ENCODE measurements at places on chromosomes 6 and 20. TPM values are rescaled to one million over a fixed set of nuclear protein-coding genes. Genes with fewer than 3 reads are reported as not detected.

Gene SEMG1
- total RNA-seq: not detected

GRCh38 chr6:13931797-13932402 lies 7.1 kb downstream of the RNF182 start:
- DNase-seq: no peak

GRCh38 chr6:74054190-74054589 lies 358.2 kb downstream of the CD109 start:
- H3K27ac ChIP-seq: no peak overlapping the region
- DNase-seq: no peak
- no peak overlapping the region for H3K4me3 ChIP-seq

- DNase-seq: no peak
- no peaks in the 10 kb centered on the region for H3K36me3 ChIP-seq
- no peaks in the 10 kb centered on the region for H3K4me1 ChIP-seq
- no peak overlapping the region for H3K4me3 ChIP-seq
- no peaks in the 10 kb centered on the region for H3K27me3 ChIP-seq
These were observed 413.2 kb downstream of the CDH26 start for GRCh38 chr20:60371384-60371783.

DNA sequence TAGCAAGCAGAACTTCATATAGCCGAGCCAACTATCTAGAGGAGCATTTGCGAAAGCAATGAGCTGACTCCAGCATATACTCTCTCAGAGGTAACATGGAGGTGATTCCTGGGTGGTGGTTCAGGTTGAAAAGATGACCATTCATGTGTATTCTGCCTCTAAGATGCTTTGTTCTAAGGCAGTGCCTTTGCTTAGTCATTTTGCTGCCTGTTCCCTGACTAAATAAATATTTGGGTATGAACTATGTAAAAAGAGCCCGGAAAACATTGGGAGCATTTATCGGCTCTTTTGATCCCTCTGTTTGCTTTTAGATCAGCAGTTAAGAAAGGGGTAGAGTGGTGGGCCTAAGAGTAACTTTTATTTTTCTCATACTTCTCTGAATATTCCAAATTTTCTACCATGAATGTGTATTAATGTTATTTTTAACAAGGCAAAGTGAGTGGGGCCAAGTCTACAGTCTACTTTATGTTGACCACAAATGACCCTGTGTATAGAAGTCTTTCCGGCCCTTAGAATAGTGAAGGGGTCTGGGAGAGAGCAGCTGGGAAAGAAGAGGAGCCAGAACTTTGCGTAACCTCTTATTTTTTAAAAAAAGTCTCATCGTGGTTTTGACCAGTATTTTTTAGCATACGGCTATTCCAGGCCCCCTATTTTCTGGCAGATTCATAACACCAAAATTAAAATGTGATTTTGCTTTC lies 206.5 kb upstream of the EYA4 start:
- H3K27ac ChIP-seq: no peak overlapping the region
- no peaks in the 10 kb centered on the region for H3K27me3 ChIP-seq
- H3K4me3 ChIP-seq: no peak overlapping the region
- no peaks in the 10 kb centered on the region for H3K36me3 ChIP-seq
- DNase-seq: no peak

Gene SLC17A1
- total RNA-seq: 25.8 TPM

- peak overlapping the region; percentile 90 for H3K27ac ChIP-seq
- no peak for DNase-seq
- peaks cover 40% of the 10 kb centered on the region for H3K4me1 ChIP-seq
- H3K4me3 ChIP-seq: no peak overlapping the region
- H3K27me3 ChIP-seq: no peaks in the 10 kb centered on the region
These were observed 149.3 kb upstream of the AFDN start for GRCh38 chr6:167677422-167677789.

Gene CRISP2
- not detected for total RNA-seq

GRCh38 chr6:166877906-166878305 lies 78.4 kb downstream of the RNASET2 start:
- H3K36me3 ChIP-seq: no peaks in the 10 kb centered on the region
- H3K4me1 ChIP-seq: no peaks in the 10 kb centered on the region
- H3K27ac ChIP-seq: no peak overlapping the region
- peaks cover 4% of the 10 kb centered on the region for H3K27me3 ChIP-seq
- H3K4me3 ChIP-seq: no peak overlapping the region
- no peak for DNase-seq

- H3K27me3 ChIP-seq: no peaks in the 10 kb centered on the region
- H3K36me3 ChIP-seq: no peaks in the 10 kb centered on the region
- no peak for DNase-seq
- no peak overlapping the region for H3K4me3 ChIP-seq
These were observed 183.0 kb upstream of the QKI start for GRCh38 chr6:163231356-163232014.

- no peak overlapping the region for H3K27ac ChIP-seq
- no peaks in the 10 kb centered on the region for H3K4me1 ChIP-seq
- no peak overlapping the region for H3K4me3 ChIP-seq
- DNase-seq: no peak
- no peaks in the 10 kb centered on the region for H3K36me3 ChIP-seq
- H3K27me3 ChIP-seq: no peaks in the 10 kb centered on the region
These were observed 5.3 kb downstream of the RIPOR2 start for GRCh38 chr6:24930431-24930871.

- H3K27me3 ChIP-seq: no peaks in the 10 kb centered on the region
- peak overlapping the region; percentile 56 for H3K4me3 ChIP-seq
- peaks cover 13% of the 10 kb centered on the region for H3K4me1 ChIP-seq
These were observed 66.0 kb downstream of the ZBTB2 start for GRCh38 chr6:151325075-151326050.

Gene MEI4
- total RNA-seq: 0.84 TPM

Gene HLA-DQA1
- 19.9 TPM for total RNA-seq

- H3K4me1 ChIP-seq: no peaks in the 10 kb centered on the region
- no peaks in the 10 kb centered on the region for H3K27me3 ChIP-seq
- H3K4me3 ChIP-seq: no peak overlapping the region
These were observed 100.0 kb upstream of the MAN1A1 start for GRCh38 chr6:119449331-119450156.

GRCh38 chr20:59207235-59207634 lies 43.6 kb downstream of the ZNF831 start:
- no peak overlapping the region for H3K27ac ChIP-seq
- no peak overlapping the region for H3K4me3 ChIP-seq
- H3K36me3 ChIP-seq: no peaks in the 10 kb centered on the region
- no peaks in the 10 kb centered on the region for H3K4me1 ChIP-seq

Gene ASIP
- total RNA-seq: not detected

GRCh38 chr6:151240036-151240685 lies 394 bp downstream of the AKAP12 start:
- no peak overlapping the region for H3K4me3 ChIP-seq
- no peaks in the 10 kb centered on the region for H3K27me3 ChIP-seq
- H3K4me1 ChIP-seq: peaks cover 10% of the 10 kb centered on the region
- peak overlapping the region; percentile 21 for H3K27ac ChIP-seq

- DNase-seq: no peak
- H3K27me3 ChIP-seq: no peaks in the 10 kb centered on the region
- no peak overlapping the region for H3K27ac ChIP-seq
- peaks cover 3% of the 10 kb centered on the region for H3K4me1 ChIP-seq
- H3K36me3 ChIP-seq: no peaks in the 10 kb centered on the region
These were observed 30.5 kb upstream of the MDFI start for GRCh38 chr6:41607736-41608135.

Gene SLC32A1
- not detected for total RNA-seq

DNA sequence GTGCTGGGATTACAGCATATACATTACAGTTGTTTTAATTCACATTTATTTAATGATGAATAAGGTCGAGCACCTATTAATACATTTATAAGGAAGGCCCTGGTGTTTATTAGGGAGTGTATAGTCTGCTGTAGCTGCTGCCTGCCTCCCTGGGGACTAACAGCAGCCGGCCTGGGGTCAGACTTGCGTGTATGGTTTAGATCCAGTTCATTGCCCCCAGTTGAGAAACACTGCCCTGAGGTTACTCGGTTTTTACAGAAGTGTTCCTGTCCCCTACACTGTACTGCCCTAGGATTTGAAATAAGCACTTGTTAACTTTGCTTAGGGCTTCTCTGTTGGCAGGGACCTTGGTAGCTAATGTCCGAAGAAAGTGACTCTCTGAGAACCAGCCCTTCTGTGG lies 4.0 kb downstream of the TTPAL start:
- DNase-seq: no peak
- peaks cover 50% of the 10 kb centered on the region for H3K4me1 ChIP-seq
- H3K4me3 ChIP-seq: peak overlapping the region; percentile 35
- peaks cover 8% of the 10 kb centered on the region for H3K36me3 ChIP-seq

GRCh38 chr20:31709939-31710338 lies 12.7 kb downstream of the BCL2L1 start:
- H3K36me3 ChIP-seq: peaks cover 2% of the 10 kb centered on the region
- H3K27ac ChIP-seq: no peak overlapping the region
- H3K4me1 ChIP-seq: peaks cover 77% of the 10 kb centered on the region
- no peak for DNase-seq

- no peak for DNase-seq
- no peaks in the 10 kb centered on the region for H3K27me3 ChIP-seq
- H3K27ac ChIP-seq: no peak overlapping the region
- H3K36me3 ChIP-seq: no peaks in the 10 kb centered on the region
- no peak overlapping the region for H3K4me3 ChIP-seq
- peaks cover 3% of the 10 kb centered on the region for H3K4me1 ChIP-seq
These were observed 508.7 kb upstream of the CITED2 start for GRCh38 chr6:139882977-139883728.

DNA sequence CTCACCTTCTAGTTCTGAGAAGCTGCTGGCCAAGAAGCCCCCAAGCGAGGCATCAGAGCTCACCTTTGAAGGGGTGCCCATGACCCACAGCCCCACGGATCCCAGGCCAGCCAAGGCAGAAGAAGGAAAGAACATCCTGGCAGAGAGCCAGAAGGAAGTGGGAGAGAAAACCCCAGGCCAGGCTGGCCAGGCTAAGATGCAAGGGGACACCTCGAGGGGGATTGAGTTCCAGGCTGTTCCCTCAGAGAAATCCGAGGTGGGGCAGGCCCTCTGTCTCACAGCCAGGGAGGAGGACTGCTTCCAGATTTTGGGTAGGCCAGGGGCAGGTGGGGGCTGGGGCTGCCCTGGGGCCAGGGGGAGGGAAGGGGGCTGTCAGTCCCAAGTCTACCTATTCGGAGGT lies 2.3 kb downstream of the MYLK2 start:
- no peaks in the 10 kb centered on the region for H3K27me3 ChIP-seq
- no peak overlapping the region for H3K27ac ChIP-seq
- no peaks in the 10 kb centered on the region for H3K36me3 ChIP-seq

DNA sequence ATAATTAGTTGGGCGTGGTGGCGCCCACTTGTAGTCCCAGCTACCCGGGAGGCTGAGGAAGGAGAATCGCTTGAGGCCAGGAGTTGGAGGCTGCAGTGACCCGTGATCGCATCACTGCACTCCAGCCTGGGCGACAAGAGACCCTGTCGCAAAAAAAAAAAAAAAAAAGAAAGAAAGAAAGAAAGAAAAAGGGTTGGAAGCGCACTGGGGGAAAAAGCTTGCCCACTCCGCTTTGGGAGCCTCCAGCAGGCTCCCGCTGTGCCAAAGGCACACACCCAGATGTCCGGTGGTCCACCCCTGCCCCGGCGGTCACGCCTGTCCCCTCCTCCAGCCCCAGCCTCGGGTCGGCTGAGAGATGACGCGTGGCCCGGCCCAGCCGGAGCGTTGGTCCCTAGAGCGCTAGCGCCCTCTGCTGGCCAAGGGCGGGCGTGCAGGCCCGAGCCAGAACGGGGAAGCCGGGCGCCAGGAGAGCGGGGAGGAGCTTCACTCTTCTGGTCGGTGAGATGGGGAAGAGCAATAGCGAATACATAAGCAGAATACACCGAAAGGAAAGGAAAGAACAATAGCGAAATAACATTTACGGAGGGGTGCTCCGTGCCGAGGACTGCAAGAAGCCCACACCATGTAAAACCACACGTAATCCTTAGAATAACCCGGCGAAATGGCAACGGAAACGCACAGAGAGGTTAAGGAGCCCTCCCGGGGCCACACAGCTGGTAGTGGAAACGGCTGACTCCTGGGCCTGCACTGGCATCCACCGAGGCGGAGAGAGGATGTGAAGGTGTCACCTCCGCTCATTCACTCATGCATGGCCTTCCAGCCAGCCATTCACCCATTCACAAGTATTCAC lies 41.7 kb downstream of the UBE2V1 start:
- DNase-seq: peak; percentile 97
- H3K27ac ChIP-seq: no peak overlapping the region
- no peaks in the 10 kb centered on the region for H3K27me3 ChIP-seq
- no peaks in the 10 kb centered on the region for H3K4me1 ChIP-seq
- no peak overlapping the region for H3K4me3 ChIP-seq

DNA sequence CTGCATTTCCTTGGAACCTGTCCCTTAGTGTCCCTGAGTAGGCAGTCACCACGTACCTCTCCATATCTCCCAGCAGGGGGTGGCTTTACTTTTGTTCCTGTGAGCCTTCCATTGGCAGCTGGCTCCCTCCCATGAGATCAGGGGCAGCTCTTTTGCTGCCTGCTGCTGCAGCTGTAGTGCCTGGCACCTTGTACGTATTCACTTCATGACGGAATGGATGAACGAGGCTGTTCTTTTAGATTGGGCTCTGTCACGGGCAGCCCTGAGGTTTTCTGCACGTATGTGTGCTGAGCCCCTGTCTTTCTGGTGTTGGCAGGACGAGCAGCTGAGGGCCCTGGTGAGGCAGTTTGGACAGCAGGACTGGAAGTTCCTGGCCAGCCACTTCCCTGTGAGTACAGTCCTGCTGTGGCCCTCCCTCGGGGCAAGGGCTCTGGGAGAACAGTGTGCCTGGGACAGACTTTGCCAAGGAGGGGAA lies 14.6 kb downstream of the MYBL2 start:
- H3K4me3 ChIP-seq: no peak overlapping the region
- no peak for DNase-seq
- H3K4me1 ChIP-seq: no peaks in the 10 kb centered on the region

DNA sequence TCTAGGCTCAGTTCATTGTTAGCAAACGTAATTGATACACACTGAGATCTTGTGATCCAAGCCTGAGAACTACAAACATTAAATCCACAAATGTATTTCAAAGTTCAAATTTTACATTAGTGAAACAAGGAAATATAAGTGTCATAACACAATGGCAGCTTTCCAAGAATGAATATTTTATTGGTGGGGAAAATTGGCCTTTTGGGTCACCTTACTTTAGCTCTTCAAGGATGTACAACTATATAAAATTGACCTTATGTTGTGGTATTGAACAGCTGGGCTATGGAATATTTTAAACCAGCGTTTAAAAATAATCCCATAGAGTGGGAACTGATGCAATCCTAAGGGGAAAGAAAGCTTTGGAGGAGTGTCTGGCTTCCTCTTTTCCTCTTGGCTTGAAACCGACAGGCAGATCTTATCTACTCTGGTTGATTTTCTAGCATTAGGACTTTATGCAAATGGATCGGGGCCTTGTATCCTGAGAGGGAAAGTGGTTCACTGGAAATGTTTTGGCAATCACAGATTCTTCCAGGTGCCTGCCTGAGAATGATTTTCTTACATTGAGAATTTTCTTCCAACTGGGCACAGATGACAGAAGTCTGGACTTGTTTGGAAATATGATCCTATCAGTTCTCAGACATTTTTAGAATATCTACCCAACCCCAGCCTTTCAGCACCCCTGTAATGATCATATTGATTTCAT lies 184.8 kb upstream of the ECI2 start:
- H3K27me3 ChIP-seq: peaks cover 2% of the 10 kb centered on the region
- no peak overlapping the region for H3K27ac ChIP-seq
- H3K4me3 ChIP-seq: no peak overlapping the region
- H3K4me1 ChIP-seq: no peaks in the 10 kb centered on the region
- DNase-seq: no peak
- H3K36me3 ChIP-seq: no peaks in the 10 kb centered on the region

Data from liver (tissue), 10 donors.